ENCODE measurements at places on chromosomes 16 and 17. TPM values are rescaled to one million over a fixed set of nuclear protein-coding genes. Genes with fewer than 3 reads are reported as not detected.

- DNase-seq = no peak
Measured at GRCh38 chr17:67411397-67411796, 34.3 kb downstream of the PITPNC1 start.

The IL17C gene
- total RNA-seq = 5.1 TPM

DNA sequence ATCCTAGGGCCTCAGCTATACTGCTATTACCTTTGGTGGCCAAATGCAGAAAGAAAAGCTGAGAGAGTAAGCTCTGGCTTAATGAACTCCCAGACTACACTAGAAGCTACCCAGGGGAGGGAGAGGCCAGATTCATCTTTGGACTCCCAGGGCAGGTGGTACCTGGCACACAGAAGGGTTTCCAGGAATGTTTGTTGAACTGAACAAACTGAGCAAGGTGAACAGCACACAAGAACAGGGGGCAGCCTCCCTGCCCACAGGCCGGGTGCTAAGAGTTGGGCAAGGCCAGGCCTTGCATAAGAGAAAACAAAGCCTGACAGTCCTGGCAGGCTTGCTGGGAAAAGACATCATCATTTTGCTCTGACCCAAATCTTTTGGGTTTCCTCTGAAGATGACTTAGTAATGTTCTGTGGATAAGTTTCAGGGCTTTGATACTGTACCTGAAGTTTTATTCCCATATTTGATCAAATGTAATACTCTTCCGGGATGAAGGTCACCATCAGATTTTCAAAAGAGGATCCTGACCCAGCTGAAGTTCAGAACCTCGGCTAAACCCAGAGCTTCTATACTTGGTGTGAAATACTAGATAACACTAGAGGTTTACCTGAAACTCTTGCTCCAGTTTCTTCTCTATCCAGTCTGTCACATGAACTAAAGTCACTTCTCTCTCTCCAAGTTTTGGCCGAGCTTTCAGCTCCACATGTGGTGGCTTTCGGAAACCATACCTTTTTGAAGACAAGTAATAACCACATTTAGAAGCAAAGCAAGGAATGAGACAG lies 20.5 kb upstream of the ERN1 start:
- DNase-seq = no peak

DNA sequence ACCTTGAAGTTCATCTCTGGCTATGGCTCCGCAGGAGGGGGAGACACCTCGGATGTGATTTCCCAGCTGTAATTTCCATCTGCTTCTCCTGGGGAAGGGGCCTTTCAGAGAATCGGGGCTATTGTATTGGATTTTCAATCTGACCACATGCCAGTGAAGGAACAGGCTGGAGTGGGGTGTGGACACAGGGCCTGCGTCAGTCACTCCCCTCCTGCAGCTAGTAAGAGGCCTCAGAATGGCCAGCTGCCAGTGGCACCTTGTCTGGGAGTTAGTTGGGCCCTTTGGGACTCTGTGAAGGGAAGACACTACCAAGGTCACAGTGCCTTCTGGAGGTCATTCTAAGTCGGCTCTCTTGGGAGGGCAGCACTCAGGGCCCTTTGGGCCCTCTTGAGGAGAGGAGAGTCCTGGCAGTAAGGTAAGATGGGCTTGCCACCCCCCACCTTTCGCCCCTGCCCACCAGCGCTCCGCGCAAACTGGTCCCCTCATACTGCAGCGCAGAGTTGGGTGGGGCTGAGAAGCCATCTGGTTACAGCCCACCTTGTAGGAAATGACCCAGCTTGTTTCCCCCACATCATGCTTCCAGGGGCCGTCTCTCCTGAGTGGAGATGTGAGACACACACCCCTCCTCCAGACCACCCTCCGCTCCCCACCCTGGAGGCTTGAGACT lies 5.4 kb downstream of the NXPH3 start:
- DNase-seq = no peak

DNA sequence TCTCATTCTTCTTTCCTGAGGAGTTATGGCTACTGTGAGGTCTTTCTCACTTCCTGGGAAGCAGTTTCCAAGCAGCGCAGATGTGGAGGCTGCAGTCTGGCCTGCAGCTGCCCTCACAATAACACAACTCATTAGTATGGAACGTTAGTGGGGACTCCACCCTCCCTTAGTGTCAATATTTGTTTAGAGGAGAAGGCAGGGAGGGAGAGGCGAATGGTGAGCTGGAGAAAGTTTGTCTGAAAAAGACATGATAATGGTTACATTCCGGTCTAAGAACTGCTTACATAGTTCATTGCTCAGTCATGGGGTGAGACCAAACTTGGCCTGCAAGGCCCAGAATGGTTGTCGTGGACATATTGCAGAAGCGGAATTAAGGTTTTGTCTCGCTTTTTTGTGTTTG lies 170.2 kb downstream of the HS3ST3B1 start:
- no peak for DNase-seq

DNA sequence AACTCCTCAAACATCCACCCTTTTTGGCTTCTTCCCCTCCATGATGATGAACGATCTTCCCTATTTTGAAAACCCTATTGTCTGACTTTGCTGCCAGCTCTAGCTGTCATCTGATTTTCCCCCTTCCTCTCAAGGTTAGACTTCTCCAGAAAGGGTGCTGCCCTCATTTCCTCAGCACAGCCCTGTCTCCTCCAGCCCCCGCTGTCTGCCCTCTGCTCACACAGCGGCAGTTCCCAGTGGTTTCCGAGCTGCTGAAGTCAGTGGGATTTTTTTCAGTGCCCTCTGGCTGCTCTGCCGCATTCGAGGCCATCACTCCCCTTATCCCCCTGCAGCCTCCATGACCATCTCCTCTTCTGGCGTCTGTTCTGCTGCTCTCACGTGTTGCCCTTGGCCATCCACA lies 26.6 kb upstream of the C17orf107 start:
- DNase-seq = no peak

DNA sequence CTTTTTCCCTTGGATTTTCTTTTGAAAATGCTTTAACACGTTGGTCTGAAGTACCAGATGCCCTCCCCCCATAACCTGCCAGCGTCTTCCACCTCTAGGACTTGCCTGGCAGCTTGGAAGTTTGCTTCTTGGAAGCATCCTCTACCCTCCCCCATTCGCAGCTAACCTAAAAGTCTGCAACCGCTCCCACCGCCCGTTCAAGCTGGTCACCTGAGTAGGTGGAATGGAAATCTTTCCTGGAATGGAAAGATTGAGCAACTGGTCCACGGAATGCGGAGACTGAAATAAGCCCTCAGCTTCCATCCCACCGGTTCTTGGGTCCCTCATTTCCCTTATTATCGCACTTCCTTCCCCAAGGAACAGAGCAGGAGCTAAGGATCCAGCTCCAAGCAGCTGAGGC lies 31.4 kb downstream of the HS3ST3B1 start:
- peak; percentile 77 for DNase-seq

- DNase-seq = no peak
Measured at GRCh38 chr16:10581507-10581906, 1.1 kb upstream of the EMP2 start.

DNA sequence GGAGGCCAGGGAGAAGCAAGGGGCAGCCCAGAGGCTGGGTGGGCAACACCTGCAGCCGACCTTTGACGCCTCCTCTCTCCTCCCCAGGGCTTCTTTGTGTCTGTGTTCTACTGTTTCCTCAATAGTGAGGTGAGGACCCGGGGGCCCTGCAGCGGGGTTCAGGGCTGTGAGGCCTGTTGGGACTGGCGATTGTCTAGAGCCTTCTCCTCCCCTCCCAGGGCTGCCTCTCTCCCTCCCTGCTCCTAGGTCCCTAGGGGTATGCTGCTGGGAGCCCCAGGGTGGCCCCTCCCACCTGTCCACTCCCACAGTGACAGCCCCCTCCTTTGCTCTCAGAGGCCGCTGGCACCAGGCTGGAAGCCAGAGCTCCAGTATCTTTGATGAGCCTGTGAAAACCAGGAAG lies 10.8 kb upstream of the SPPL2C start:
- no peak for DNase-seq

DNA sequence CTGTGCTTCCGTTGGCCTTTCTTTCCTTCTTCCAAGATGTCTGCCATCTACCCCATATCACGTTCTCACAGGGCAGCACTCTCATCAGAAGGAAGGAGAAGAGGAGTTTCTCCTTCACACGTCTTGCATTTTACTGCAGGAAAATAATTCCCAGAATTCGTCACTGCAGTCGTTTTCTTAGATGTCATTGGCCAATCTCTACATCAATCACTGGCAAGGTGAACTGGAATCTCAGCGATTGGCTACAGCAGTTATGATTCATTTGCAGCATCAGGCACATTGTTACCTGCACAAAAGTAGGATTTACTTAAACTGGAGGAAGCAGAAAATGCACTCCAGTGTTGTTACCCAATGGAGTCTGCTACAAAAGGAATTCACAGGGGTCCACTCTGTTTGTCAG lies 277.2 kb upstream of the RBFOX1 start:
- no peak for DNase-seq

DNA sequence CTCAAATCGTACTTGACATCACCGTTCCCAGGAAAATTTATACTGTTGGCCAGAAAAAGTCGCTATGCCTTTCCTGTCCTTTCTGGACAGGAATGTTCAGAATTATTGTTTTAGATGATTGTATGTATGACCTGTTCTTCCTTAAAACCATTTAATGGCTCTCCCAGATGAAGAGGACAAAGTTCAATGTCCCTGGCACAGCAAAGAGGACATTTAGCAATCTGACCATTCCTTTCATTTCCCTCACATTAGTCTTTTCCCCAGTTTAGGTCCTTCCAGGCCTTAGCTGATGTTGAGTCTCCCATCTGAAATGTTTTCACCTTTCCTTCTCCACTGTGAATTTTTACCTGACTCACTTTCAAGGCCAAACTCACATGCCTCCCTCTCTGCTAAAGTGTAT lies 938.9 kb downstream of the CDH11 start:
- DNase-seq = no peak

The TMEM114 gene
- 0.52 TPM for total RNA-seq

- no peak for DNase-seq
Measured at GRCh38 chr17:78107457-78107856, 21.1 kb downstream of the TMC6 start.

DNA sequence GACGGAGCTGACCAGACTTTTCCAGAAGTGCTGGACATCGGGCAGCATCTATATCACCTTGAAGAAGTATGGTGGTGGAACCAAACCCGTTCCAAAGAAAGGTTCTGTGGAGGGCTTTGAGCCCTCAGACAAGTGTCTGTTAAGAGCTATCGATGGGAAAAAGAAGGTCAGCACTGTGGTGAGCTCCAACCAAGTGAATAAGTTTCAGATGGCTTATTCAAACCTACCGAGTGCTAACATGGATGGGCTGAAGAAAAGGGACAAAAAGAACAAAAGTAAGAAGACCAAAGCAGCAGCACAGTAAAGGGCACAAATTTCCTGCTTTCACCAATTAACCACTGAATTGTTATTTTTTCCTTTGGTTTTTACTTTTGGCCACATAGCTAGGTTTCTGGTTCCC lies 6.9 kb downstream of the KAT7 start:
- DNase-seq = no peak

The PMP22 gene
- total RNA-seq = 2.2 TPM

GRCh38 chr16:31507617-31507928 lies 618 bp downstream of the RUSF1 start:
- no peak for DNase-seq

DNA sequence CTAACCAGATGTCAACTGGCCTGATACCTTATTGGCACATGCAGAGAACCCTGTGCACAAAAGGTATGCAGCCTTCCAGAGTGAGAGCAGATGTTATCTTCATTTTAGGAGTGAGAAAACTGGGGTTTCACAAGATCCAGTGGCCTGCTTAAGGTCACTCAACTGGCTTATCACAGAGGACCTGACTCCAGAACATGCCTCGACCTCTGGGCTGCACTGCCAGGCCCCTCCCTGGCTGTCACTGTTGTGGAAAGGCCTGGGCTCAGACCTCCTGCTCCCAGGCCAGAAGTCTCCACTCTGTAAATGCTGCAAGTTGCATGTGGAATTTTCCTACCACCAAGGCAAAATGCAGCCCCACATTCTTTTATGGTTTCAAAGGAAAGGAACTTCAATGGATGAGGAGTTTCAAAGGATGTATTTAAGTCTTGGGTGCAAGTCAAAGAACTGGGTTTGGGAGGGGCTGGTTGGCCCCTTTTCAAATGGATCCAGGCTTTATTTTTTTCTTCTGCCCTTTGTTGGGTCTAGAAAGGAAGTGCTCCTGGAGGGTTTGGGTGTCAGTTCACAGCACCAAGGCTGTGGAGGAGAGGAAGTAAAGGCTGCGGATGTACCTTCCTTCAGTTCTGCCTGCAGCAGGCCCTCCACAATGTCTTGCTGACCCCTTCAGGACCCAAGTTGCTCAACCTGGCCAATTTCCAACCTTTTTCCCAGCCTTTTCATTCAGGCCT lies 30.4 kb upstream of the SMPD3 start:
- DNase-seq = peak; percentile 35

- no peak for DNase-seq
Measured at GRCh38 chr17:61139219-61139618, 260.4 kb upstream of the TBX2 start.

DNA sequence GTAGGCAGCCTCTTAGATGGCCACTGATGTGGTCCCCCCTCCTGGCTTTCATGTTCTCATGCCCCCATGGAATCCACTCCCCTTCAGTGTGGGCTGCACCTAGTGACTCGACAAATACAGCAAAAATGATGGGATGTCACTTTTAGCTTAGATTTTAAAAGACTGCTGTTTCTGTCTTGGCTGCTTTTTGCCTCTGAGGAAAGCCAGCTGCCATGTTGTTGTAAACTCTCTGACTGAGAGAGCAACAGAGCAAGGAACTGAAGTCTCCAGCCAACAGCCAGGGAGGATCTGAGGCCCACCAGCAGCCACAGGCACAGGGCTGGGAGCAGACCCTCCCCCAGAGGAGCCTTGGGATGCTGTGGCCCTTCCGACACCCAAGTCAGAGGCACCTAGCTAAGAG lies 60.6 kb upstream of the MARCHF10 start:
- DNase-seq = no peak

GRCh38 chr16:24645739-24646645 lies 83.5 kb upstream of the TNRC6A start:
- no peak for DNase-seq

GRCh38 chr17:7916808-7917207 lies 719 bp upstream of the RNF227 start:
- no peak for DNase-seq

DNA sequence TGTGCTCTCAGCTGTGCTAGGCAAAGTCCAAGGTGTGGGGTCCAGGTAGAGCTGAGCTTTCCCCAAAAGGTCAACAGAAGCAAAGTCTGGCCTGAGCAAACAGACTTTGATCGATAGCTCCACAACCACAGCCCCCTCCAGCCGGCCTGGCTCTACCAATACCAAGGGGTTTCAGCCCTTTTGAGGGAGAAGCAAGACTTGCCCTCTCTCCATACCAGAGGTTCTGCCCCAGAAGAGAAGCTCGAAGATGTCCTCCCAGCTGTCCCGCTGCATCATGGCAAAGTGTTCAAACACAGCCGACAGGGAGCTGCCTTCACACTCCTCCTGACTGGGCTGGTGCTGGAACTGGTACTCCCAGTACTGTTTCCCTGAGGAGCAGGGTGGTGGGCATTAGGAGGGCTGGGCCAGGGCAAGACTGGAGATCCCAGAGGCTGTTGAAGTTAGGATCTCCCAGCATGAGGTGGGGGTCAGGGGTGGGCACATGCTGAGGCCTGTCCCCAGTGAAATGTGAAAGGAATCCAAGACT lies 1.7 kb downstream of the VTN start:
- no peak for DNase-seq
